ENCODE measurements at places on chromosomes 7 and 10.

DNA sequence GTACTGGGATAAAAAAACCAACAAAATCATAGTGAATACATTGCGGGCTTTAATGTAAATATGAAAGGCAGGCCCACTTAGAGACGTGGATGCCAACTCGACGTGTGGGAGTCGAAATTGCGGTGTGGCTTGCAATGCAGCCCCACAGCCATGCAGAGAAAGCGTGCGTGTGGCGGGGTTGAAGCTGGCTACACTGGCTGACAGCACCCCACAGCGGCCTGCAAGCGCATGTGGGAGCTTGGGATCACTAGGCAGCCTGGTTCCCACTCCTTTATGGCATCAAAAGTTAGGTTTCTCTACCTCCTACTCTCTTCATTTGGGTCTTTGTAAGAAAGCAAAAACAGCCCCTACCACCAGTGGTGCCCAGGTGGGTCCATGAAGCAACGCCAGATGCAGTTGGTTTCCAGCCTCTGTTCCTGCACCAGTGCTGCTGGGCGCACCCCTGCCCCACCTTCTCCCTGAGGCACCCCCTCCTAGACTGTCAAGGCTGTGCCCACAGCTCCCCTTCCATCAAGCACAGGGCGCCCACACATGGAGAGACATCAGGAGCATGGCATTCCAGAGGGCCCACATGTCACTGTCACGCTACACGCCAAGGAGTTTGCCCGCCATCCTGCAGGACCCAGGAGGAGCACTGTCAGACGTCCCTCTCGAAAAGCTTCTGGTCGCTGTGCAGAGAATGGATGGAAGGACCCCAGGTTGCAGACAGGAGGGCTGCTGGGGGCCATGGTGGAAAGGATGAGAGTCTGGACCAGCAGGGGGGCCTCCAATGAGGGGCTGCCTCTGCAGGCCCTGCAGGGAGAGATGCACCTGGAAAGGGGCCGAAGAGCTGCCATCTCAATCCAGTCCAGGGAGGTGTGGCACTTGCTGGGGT lies 142.9 kb downstream of the PAXIP1 start:
- peak; percentile 20 for DNase-seq

DNA sequence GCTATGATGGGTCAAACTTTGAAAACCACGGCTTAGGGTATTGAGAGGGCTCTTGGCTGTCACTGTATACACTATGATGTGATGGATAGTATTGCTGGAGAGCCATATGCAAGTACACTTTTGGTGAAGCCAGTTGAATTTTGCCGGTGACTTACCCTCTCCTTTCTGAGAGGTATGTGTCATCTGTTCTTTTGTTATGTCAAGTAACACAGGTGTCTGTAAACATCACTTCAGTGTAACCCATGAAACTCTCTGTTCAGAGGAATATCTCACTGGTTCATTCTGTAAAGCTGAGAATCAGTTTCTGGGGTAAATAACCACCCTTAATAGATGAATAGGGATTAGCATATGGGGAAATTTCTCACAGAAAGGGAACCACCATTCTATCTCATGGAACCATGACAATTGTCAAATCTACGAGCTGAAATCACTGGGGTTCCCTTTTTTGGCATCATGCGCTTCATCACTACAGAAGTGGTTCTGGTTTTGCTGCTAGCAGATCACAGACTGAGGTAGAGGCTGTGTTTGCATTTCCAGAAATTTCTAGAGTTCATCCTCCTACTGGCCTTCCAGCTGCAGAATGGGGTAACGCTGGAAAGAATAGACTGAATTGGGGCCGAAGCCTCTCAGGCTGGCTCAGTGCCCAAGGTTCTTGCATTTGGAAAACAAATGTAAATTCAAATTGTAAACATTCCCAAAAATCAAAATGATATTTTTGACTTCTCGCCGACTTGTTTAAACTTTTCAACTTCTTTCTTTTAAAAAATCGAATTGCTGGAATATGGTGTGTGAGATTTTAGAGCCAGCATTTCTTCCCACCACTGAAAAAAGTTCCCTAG lies 83.3 kb upstream of the CREB5 start:
- no peak for DNase-seq

DNA sequence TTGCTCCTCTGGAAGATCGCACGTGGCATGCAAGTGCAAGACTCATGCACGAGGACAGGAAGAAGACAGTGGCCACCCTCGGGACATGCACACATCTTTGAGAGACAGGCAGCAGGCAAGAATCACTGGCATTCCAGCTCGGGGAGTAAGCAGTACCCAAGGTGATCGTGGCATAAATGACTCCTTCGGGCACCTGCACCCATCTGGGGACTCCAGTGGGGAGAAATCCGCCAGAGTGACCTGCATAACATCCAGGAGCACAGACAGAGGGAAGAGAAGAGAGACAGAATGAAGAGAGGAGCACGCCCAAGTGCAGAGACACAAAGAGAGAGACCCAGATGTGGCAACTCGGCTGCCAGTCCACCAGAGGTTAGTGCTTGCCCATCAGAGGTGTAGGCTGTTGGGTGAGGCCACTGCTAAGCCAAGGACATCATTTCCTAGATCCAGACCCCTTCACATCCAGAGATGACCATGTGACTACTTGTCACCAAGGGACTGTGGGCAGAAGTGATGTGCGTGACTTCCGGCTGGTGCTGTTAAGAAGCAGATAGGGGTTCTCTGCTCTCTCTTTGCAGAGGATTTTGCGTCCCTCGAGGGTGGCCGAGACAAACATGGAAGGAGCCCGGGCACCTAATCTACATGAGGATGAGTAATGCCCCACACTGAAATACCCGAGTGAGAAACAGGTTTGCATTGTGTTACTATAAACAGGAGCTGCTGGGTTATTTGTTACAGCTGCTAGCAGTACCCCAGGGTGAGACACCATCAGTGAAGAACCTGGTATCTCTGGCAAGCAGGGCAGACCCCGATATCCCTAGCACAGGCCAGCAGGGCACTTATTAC lies 80.6 kb downstream of the VWA2 start:
- no peak for DNase-seq

- no peak for DNase-seq
Observed at GRCh38 chr10:34126371-34127151, 688.5 kb downstream of the PARD3 start.

GRCh38 chr7:89238156-89238555 lies 442.6 kb upstream of the TEX47 start:
- no peak for DNase-seq

DNA sequence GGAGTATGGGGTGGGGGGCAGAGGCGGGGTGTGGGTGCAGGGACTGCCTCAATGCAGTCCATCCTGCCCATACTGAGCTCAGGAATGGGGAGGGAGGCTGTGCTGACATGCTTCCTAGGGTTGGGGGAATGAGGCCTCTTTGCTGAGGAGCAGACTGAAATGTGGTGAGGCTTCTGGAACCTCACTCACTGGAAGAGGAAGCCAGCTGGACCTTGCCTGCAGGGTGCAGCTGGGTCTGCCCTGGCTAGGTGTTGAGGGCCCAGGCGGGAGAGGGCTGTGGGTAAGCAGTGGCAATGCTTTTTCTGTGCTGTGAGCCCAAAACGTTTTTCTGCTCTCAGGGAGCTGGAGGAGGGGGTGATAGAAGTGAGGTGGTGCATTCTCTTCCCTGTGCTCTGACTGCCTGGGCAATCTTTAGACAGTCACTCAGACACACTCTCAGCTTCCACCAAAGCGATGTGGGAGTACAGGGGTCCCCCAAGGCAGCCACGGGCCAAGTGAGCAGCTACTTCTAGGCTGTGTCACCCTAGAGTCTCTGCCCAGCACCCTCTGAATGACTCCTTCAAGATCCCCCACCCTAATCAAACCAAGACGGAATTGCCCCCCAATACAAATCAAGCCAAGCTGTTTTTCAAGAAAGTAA lies 41.1 kb upstream of the BMPR1A start:
- DNase-seq = no peak

DNA sequence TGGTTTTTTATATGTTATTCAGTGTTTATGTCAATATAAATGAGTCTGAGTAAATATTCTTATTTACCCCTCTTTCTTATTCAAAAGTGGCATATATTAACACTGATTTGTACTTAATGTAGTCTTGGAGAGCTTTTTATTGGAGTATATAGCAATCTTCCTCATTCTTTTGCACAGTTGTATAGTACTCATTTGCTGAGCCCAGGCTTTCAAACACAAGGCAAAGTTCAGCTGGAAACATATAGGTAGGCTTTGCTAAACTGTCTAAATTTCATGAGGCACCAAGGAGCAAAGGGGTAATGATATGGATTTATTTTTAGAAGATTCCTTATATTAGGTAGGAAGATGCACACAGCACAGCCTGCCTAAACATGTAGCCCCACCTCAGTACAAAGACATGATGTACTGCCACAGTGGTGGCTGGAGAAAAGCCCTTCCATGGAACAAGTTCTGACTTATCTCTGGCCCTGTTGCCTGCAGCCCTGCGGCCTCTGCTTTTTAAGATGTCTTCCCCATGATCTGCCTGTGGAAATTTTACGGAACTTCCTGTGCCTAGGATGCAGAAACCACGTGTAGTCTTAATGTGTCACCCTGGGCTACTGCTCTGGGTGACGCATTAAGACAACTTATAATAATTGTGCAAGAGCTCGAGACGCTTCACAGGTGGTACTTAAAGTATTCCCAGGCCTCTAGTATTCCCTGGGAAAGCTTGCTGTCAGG lies 9.6 kb upstream of the PDCD4 start:
- no peak for DNase-seq

DNA sequence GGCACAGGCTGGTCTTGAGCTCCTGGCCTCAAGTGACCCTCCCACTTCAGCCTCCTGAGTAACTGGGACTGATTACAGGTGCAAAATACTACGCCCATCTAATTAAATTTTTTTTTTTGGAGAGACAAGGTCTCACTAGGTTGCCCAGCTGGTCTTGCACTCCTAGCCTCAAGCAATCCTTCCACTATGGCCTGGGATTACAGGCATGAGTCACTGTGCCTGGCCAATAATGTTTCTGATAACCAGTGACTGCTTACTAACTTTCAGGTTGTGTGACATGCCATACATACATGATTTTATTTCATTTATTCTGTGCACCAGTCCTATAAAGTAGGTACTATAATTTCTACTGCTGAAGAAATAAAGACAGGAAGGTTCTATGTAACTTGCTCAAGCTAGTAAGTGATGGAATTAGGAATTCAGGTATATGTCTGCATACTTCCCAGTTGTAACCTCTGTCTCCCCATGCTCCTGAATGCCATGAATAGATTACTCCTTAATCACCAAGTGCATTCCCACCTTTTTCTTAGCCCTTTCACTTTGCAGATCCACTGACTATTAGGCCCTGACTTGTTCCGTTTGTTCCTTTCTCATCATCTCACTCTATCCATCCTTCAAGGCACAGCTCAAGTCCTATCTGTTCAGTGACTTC lies 28.1 kb downstream of the MCU start:
- no peak for DNase-seq

DNA sequence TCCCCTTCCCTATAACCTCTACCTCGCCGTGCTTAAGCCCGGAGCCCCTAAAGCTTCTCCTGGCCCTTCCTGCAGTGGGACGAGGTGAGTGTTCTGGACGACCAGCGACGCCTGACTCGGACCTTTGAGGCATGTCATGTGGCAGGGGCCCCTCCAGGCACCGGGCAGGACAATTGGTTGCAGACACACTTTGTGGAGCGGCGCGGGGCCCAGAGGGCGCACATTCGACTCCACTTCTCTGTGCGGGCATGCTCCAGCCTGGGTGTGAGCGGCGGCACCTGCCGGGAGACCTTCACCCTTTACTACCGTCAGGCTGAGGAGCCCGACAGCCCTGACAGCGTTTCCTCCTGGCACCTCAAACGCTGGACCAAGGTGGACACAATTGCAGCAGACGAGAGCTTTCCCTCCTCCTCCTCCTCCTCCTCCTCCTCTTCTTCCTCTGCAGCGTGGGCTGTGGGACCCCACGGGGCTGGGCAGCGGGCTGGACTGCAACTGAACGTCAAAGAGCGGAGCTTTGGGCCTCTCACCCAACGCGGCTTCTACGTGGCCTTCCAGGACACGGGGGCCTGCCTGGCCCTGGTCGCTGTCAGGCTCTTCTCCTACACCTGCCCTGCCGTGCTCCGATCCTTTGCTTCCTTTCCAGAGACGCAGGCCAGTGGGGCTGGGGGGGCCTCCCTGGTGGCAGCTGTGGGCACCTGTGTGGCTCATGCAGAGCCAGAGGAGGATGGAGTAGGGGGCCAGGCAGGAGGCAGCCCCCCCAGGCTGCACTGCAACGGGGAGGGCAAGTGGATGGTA lies 9.2 kb downstream of the EPHB6 start:
- no peak for DNase-seq

DNA sequence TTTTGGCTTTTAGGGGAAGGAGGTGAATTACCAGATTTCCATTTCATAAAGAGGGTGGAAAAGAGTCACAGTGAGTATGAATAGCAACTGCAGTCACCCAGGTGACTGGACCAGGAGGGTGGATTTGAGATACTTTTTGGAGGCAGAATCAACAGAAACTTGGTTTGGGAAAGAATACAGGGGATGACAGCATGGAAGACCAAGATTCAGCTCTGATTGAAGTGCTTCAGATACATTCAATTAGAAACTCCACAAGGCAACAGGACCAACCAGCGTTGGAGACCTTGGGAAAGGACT lies 83.0 kb downstream of the SGMS1 start:
- DNase-seq = no peak

- DNase-seq = no peak
Observed at GRCh38 chr7:2812831-2813230, 31.3 kb downstream of the GNA12 start.

DNA sequence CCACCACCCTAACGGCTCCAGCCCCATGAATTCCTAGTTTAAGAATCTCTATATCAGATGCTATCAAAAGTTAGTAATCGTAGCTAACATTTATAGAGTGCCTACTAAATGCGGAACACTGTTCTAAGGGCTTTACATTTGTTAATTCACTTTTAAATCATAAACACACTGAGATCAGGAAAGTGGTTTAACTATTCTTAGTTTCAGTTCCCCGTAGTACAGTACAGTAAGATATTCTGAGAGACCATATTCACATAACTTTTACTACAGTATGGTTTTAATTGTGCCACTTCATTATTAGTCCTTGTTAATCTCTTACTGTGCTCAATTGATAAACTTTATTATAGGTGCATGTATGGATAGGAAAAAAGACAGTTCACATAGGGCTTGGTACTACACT lies 22.5 kb downstream of the SYPL1 start:
- no peak for DNase-seq

GRCh38 chr10:85623342-85623741 lies 743.3 kb downstream of the GRID1 start:
- no peak for DNase-seq

DNA sequence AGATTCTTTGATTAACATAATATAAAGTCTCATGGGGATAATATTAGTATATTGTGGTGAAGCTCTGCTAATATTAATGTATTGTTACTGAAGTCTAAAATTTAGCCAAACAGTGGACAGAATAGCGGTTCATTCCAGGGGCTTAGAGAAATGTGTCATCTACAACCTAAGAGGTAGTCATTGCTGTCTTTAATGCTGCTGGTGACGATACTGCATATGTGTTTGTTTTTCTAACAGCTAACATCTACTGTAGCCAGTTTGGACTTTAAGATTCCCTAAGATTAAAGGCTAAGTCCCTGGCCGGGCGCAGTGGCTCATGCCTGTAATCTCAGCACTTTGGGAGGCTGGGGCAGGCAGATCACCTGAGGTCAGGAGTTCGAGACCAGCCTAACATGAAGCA lies 102.0 kb upstream of the SAMD8 start:
- DNase-seq = no peak
